ENCODE measurements at places on chromosomes 7 and 10.

- DNase-seq: no peak
These were observed 13.5 kb downstream of the IKZF1 start for GRCh38 chr7:50317697-50318669.

GRCh38 chr7:29843726-29844125 lies 37.4 kb downstream of the WIPF3 start:
- no peak for DNase-seq

- no peak for DNase-seq
These were observed 559.2 kb downstream of the PTPRN2 start for GRCh38 chr7:158028290-158028941.

DNA sequence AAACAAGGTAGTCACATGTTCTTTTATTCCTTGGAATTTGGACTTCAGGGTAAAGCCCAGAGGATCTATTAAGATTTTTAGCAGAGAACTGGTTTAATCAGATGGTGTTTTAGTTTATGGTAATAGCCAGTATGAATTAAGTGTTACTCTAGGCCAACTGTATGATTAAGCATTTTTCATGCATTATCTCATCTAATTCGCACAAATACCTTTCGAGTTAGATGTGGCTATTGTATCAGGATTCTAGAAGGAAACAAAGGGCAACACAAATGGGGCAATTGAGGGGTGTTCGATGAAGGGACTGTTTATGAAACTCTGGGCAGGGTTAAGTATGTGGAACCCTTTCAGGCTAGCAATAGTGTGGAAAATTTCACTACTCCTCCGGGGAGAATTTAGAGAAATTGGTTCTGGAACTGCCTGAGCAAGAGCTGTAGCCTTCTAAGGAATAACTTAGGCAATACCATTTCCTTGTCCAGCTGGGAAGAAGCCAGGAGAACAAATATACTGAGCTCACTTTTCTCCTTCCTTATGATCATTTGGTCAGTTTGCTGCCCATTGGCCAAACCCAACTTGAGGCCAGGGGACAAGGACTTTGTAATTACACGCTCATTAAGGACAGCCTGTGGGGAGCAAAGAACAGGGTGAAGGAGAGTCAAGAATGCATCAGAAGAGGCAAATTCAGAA lies 319.0 kb upstream of the FZD1 start:
- DNase-seq: no peak

GRCh38 chr10:69142983-69143382 lies 19.0 kb downstream of the VPS26A start:
- no peak for DNase-seq

DNA sequence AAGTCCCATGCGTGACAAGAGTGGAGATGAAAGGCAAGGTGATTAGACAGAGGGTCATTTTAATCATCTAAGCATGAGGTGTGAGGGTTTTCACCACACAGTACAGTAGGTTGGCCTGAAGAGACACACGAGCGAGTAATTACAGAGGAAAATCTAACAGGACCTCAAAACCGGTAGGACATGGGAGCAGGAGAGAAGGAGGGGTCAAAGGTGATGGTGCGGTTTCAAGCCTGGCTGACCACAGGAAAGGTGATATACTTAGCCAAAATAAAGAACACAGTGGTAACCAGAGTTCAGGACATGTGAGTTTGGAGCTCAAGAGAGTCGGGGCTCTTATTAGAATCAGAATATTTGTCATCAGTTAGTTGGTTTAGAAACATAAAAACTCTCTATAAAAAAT lies 20.0 kb downstream of the GLI3 start:
- DNase-seq: no peak

DNA sequence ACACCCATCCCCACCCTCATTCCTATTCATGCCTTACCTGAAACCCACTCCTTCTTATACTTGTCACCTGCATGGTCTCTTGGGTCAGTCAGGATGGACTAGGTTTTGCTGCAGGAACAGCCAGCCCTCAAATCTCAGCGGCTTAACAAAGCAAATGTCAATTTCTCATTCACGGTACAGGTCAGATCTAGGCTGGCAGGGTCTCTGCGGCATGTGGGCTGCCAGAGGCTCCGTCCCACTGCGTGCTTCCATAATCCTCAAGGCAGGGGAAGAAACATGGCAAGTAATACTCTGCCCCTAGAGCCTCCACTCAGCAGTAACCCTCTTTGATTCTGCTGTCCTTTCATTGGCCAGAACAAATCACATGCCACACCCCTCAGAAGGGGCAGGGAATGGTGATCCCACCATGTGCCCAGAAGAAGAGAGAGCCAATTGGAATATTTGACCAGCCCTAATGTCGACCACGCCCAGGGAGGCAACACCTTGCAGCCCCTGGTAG lies 114.9 kb upstream of the ZMIZ1 start:
- no peak for DNase-seq

- DNase-seq: no peak
These were observed 125.2 kb downstream of the CCDC3 start for GRCh38 chr10:12876266-12876665.

DNA sequence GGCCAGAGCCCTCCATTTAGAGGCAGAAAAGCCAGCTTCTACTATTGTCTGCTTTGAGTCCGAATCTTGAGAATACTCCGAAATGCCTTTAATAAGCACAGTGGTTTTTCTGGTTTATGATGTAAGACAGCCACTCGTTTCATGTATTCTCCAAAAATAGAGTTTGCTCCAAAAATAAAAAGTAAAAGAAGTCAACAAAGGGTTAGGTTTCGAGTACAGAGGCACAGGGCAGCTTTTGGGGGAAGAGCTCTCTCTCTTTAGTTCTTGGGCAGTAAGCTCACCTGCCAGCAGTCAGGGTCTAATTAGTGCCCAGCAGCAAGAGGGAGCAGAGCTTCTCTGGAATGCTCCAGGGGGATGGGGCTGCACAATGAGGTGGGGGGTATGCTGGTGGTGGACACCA lies 20.2 kb downstream of the CREB3L2 start:
- no peak for DNase-seq

GRCh38 chr10:94146746-94147145 lies 153.0 kb downstream of the PLCE1 start:
- no peak for DNase-seq

DNA sequence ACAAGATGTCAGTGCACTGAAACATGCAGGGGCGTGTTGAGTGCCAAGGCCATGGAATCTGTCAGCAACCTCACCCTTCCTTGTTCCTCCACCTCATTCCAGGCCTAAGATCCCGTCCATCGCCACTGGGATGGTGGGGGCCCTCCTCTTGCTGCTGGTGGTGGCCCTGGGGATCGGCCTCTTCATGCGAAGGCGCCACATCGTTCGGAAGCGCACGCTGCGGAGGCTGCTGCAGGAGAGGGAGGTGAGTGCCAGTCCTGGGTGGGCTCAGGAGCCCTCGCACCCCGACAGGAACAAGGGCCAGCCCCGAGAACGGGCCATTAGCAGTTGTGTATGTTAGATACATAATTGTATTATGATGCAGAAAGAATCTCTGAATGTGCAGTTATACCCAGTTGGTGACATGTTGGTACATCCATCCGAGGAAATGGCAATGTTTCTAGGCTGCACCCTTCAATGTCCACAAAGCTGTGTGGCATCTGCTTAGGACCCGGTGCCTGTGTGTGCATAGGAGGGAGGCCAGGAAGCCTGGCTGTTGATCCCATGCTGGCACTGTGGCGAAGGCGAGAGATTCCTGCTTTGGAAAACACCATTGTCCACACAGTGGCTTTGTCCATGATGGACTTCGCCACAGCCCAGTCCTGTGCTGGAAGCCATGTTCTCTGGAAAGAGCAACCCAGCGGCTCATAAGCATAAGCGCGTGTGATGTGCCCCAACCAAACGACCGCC lies 154.2 kb downstream of the EGFR start:
- DNase-seq: no peak

- DNase-seq: no peak
These were observed 221.8 kb upstream of the TMEM72 start for GRCh38 chr10:44689368-44689767.

- DNase-seq: no peak
These were observed 63.9 kb downstream of the PPP1R9A start for GRCh38 chr7:94971051-94971867.

DNA sequence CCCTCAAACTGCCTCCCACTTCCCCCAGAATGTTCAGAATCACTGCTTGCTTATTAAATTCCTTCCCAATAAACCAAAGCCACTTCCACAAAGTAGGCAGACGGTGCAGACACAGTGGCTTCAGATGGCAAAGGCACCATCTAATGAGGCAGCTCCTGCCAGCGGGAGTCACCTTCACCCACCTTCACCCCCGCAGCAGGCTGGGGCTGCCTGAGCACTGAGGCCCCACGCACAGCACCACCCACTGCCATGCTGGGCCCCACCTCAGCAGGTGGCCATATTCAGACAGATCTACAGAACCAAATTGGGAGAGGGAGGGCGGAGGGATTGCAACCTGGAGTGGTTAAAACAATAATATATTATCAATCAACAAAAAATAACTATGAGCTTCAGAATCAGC lies 118.5 kb downstream of the GRID1 start:
- DNase-seq: no peak

DNA sequence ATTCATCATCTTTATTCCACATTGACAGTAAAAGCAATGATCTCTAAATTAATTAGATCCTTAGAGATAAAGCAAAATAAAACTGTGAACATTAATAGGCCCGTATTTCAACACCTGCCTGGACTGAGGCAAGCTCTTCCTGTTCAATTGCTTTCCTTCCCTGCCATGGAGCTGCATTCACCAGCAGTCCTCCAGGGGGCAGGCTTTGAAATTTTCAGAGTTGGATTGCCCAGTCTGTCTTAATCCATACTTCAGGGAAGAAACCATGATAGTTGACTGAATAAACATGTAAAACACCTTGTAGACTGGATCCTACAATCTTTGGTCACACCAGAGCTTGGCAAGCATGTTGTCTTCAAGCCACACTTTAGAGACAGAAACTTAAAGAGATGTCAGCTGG lies 936.6 kb downstream of the NRG3 start:
- no peak for DNase-seq

- no peak for DNase-seq
These were observed 158.3 kb downstream of the TCF7L2 start for GRCh38 chr10:113108194-113108835.

DNA sequence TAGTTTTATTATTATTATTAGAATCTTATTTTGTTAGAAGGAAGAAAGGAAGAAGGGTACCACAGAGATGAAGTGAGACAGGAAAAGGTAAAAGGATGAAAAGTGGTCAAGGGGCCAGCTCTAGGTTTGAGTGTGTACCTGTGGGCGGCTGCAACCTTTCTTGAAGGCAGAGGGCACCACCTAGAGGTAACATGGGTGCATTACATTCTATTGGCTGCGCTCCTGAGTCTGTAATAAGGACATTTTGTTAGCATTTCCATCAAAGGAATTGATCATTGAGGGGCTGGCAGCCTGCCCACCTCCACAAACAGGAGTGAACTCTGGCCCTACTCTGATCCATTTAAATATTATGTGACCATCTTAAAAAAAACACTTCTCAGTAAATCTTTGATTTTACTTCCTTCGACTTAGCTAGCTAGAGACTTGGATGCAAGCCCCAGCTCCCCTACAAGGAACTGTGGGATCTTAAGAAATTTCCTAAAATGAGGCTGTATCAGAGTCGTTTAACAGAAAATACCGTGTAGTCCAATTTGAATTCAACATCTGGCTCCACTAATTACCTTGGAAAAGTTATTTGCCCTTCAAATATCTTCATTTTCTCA lies 610.4 kb downstream of the IPMK start:
- DNase-seq: no peak

DNA sequence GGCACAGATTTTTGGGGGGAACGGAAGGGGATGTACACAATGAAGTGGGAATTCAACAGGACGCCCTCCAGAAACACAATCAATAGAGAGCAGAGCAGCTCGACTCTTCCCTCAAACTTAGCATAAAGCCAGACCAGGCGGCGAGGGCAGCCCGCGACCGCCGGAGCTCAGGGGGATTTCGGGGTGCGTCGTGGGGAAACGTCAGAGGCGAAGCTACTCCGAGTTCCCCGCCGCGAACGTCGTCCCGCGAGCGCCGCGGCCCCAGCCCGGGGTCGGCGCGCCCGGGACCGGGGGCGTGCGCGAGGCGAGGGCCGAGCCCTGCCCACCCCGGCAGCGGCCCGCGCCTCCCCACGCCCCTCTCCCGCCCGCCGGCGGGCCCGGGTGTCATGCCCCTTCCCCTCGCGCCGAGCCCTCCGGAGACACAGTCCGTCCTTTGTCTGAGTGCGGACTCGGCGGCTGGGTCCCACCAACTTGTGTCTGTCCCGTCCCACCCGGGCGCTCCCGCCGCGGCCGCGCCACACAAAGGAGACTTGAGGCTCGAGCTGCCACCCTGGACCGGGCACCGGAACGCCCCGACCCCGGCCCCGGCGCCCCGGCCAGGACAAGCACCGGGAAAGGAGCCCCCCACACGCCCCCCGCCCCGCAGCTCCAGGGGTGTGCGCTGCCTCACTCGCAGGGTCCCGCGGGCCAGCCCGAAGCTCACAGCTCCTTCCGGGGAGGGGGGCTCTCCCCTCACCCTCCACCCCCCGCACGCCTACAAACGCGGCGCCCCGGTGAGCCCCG lies 634 bp downstream of the EZH2 start:
- DNase-seq: peak; percentile 46

DNA sequence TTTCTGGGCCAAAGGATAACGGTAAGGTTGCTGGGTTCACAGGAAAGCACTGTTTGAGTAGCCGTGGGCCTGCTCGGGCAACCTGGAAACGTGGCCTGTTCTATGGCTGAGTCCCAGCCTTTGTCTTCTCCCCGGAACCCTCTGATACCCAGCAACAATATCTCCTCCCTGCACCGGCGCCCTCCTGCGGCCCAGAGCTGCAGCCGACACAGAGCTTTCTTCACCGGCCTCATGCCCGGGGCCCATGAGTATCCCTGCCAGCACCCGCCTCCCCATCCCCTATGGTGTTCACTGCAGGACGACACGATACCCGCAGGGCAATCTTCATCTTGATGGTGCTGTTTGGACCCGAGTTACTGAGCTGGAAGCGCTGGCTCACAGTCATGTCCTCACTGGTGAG lies 38.6 kb upstream of the NCAPG2 start:
- no peak for DNase-seq

DNA sequence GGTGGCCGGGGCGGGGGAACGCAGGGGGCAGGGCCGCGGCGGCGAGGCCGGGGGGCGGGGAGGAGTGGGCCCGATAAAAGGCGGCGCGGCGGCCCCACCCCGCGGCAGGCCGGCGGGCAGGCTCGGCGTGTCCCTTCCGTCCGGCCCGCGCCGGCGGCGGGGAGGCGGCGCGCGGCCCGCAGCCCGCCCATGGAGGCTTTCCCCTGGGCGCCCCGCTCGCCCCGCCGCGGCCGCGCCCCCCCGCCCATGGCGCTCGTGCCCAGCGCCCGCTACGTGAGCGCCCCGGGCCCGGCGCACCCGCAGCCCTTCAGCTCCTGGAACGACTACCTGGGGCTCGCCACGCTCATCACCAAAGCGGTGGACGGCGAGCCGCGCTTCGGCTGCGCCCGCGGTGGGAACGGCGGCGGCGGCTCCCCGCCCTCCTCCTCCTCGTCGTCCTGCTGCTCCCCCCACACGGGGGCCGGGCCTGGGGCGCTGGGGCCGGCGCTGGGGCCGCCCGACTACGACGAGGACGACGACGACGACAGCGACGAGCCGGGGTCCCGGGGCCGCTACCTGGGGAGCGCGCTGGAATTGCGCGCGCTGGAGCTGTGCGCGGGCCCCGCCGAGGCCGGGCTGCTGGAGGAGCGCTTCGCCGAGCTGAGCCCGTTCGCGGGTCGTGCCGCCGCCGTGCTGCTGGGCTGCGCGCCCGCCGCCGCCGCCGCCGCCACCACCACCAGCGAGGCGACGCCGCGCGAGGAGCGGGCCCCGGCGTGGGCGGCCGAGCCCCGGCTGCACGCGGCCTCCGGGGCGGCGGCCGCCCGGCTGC lies at the start of gene NANOS1:
Gene NANOS1 (plus strand): TSS at position 102 of the 808 bp plus-strand sequence. CDS start 88 bp downstream, at position 190.
- no peak for DNase-seq

GRCh38 chr7:30865821-30866220 lies 45.8 kb upstream of the AQP1 start:
- no peak for DNase-seq

GRCh38 chr10:36118314-36118713 lies 476.2 kb upstream of the FZD8 start:
- no peak for DNase-seq

Data from stimulated activated CD8-positive, alpha-beta memory T cell treated with anti-CD3 and anti-CD28 coated beads, Interleukin-2, amount 100 ng/mL, for 1 hour (primary cell).